Stimulated activated naive B cell treated with anti-CD40 and anti-IgM and Interleukin-4, amounts not matched to agents 10 μg/mL and 1 μg/mL and 100 μg/mL, for 72 hours (primary cell): ENCODE measurements at places on chromosomes 16 and 17.

GRCh38 chr16:54467398-54467797, 180.8 kb upstream of the IRX3 start:
- no peak for DNase-seq

DNA sequence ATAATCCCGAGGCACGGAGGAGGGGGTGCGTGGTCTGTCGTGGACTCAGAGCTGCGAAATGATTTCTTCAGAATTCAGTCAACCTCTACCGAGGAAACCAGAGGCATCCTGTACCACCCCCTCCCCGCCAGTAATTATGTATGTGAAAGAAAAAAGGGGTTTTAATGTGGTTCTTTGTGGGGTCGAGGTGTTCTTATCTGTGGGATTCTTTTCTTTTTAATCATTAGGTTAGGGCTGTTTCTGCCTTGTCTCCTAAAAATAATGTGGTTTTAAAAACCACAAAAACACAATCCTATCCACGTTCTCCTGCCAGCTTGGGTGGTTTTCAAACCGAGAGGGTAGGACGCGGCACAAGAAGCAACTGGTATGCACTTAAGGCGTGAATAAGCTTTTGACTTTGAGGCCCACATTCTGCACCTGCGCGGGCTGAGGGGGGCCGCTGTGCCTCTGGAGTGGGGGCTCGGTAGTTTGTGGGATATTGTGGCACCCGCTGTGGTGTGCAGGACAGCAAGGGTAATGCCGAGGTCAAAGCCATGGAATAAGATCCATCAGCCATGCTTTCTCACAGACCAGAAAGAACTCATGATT, 1.0 kb downstream of the SLC47A1 start:
- DNase-seq = no peak

GRCh38 chr16:85365120-85365519, 248.0 kb upstream of the GSE1 start:
- no peak for DNase-seq

DNA sequence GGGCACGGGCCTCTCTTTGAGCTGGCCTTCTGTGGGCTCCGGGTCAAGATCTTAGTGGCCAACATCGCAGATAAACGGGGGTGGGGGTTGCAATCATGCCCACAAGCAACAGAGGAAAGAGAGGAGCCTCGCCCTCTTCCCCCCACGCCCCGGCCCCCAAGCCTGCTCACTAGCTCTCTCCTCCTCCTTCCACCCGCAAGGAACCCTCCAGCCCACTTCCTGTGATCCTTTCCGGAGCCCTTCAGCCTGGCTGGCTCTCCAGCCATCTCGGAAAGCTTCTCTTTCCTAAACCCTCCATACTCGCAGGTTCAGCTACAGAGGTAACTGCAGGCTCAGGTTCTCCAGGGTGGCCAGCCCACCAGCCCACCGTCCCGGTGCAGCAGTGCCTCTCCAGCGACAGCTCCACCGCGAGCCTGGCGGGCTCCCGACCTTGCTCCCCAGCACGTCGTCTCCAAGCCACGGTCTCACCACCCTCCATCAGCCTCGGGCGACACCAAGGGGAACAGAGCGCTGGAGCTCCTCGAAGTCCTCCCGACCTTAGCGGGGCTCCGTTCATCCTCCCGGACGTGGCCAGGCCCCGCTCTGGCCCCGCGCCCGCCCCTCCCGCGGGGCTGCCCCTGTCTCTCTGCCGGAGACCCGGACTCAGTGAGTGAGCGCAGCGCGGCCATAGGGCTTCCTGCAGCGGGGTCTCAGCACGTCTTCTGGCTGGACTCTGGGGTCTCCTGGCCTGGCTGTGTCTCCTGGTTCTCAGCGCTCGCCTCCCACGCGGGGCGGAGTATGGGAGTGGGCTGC, 12.9 kb upstream of the ODF4 start:
- peak; percentile 9 for DNase-seq

- DNase-seq = no peak
These were observed 167.9 kb downstream of the AXIN2 start for GRCh38 chr17:65393514-65393913.

GRCh38 chr17:50843150-50843905, 7.9 kb downstream of the WFIKKN2 start:
- no peak for DNase-seq

- no peak for DNase-seq
These were observed 2.9 kb upstream of the HIC1 start for GRCh38 chr17:2051933-2052559.

DNA sequence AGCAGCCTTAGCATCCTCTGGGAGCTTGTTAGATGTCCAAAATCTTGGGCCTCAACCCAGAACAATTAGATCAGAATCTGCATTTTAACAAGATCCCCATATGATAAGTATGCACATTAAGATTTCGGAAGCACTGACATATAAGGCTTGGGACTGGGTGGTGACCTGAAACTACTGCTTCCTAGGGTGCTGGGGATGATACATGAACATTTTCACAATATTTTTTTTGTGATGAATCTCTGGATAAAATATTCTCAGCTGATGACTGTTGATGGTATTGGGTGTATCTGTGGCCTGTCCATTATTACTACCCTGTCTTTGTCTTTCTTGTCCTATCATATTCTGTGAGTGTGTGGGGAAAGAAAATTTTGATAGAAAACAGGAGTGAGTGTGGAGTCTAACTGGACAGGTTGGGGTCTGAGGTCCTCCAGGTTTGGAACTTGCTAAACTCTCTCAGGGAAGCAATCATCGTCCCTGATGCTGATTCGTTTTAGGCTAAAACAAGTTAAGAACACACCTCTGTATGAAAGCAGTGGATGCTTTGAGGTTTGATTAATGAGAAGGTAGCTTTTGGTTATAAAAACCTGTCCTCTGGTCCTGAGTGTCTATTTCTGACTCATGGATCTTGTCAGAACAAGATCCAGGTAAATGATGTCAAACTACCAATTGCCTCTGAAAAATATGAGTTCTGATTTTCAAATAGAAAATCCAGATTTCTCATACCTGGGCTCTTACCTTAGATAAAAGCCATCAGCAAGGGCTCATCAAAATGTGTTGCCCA, 23.2 kb downstream of the KRT23 start:
- DNase-seq = no peak

GRCh38 chr17:77326636-77327035, 185.9 kb downstream of the SEC14L1 start:
- DNase-seq = no peak

DNA sequence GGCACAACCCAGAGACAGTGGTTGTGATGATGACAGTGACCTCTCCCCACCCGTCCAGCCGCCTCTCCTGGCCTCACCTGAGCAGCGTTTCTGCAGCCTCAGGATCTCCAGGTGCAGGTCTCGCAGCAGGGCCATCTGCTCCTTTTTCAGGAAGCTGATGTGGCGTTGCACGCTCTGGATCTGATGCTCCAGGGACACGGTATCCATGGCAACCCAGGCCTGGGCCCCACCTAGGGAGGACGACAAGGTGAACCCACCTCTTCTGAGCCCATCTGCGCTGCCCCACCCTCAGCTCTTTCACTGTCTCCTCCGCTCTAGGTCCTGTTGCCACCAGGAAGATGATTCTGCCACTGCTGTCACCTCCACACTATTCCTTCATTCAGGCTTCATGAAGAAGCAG, 14.5 kb downstream of the CCDC92B start:
- DNase-seq = no peak

DNA sequence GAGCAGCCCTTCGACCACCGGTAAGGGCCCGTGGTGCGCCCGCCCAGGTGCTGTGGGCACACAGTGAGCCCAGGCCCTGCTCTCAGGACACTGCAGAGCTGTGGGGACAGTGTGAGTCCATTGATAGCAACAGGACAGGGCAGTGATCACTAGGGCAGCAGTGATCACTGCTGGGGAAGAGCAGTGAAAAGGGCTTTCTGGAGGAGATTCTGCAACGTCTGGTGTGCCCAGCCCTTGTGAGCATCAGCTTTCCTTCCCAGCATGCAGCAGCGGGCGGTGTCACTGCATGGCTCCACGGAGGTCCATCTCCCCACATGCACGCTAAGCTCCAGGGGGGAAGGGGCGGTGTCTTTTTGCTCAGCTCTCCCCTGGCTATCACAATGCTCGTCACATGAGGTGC, 32.1 kb downstream of the MAP1LC3B start:
- DNase-seq = no peak

- no peak for DNase-seq
These were observed 155.9 kb upstream of the IRX5 start for GRCh38 chr16:54774768-54775167.

GRCh38 chr16:17359788-17360390, 110.9 kb downstream of the XYLT1 start:
- DNase-seq = peak; percentile 77

DNA sequence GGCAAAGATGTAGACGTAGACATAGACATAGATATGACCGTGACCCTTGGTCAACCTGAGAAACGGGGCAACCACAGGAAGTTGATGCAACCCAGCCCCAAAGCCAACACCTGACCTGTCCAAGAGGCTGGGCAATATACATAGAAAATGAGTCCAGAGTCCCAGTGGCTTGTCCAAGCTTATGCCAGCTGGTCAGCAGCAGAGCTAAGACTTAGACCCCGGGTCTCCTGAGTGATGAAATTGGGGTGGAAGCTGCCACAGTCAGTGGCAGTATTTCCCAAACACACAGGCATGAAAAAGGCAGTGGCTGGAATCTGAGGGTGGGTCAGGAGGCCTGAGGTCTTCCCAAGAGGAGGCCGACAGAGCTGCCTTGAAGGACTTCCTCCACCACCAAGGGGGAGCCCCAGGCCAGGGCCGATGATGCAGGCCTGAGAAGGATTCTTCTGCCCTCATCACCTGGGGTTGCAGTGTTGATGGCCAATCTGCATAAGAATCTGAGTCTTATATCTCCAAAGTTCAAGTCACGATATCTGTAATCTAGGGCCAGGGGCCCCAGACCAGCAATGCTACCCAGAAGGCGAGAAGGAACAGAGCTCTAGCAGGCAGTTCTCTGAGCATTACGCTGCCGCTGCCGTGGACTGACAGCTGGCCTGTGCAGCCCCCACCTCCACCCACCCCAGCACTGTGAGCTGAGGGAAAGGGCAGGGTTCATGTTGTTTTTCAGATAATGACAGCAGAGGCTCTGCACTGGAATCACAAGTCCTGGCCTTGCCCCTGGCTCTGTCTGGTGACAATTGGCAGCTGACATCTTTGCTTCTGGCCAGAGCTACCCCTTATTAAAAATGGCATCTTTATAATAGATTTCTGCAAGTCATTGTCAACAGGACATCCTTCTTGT, 72.7 kb downstream of the GNAO1 start:
- DNase-seq = no peak

DNA sequence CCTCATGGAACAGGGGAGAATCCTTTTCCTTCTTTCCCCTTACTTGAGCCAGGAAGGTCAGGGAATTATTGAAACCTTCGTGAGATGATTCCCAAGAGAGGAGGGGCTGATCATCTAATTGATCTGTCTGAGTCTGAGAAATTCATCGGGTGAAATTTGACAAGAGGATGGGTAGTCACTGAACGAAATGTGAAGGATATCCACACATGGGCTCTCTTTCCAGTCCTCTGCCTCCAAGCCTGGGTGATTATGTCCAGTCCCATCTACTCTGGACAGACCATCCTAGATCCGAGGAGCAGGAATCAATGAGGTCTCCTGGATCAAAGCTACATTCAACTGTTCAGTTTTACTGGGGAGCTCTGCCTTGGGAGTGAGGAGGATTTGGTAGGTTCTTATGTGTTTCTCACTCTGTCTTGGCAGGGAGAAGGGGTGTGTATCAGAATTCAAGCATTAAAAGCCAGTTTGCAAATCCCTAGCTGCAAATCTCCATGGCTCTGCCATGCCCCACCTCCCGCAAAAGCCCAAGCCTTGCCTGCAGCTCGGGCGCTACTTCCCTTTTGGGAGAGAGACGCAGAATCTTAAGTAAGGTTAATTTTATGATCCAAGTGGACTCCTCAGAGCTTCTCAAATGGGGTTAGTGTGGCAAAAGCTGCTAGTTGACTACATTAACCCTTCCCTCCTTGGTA, 47.1 kb upstream of the TEKT3 start:
- DNase-seq = no peak

DNA sequence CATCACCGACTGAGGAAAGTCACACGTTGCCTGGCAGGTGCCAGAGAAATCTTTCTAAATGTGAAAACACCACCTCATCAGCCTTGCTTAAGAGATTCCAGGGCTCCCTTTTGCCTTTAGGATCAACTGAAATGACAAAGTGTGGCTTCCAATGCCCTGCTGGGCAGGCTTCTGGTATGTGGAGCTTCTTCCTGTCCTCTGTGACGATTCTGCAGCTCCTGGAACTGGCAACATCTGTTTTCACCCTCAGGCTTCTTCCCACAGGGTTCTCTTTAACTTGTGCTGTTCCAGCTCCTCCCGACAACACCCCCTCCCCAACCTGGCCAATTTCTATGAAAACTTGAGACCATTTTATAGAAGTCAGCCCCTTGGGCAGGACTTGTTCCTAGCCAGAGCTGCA, 4.8 kb upstream of the ZDHHC1 start:
- DNase-seq = no peak

DNA sequence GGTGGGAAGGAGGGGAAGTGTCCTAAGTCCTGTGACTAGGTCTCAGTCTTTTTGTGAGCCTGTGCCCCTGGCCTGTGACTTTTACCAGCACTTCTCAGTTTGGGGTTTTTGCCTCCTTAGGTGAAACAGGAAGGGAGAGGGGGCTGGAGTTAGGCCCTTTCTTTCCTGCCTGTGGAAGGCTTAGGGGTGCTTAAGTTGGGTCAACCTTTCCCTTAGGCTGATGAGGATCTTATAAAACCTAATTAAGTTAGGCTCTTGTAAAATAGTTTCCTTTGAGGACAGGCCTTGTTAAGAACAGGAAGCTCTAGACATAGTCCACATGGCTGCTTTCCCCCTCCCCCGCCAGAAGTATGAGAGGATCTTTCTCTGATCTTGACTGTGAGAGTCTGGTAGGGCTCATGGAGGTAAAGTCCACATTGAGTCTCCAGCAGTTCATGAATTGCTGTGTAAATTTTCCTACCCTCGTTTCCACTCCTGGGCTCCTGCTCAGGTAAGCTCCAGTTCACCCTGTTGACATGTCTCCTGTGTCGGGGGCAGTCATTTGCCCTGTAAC, 17.0 kb upstream of the DNASE1 start:
- peak; percentile 24 for DNase-seq

DNA sequence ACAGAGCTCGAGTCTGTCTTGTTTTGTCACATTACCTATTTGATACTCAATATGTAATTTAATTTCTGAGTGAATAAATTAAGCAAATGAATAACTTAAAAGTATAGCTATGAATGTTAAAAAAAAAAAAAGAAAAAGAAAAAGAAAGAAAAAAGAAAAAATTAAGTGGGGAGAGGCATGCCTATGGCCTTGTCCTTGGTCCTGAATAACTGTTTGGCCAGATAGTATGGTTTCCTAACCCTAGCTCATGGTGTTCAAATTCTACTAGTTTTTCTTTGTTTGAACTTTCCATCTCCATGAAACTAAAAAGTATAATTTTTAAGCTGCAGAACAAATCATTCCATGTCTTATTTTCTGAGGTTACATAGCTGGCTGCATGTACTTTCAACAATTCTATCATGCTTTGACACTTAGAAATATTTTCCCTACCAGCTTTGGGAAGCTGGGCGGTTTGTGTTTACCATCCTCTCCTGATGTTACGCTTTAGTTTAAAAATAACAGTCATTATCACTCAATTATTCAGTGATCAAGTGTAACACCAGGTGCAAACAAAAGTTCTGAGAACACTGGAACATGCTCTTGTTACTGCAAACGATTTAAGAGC, 31.8 kb downstream of the TOX3 start:
- no peak for DNase-seq
